AG08396 (cell line): ENCODE measurements at places on chromosomes 5 and 9.

GRCh38 chr9:84258371-84258770 is 82.2 kb downstream of the SLC28A3 start:
- DNase-seq, result no peak

- DNase-seq, result peak; percentile 41
Observed at GRCh38 chr9:4489562-4489918, 728 bp upstream of the SLC1A1 start.

GRCh38 chr5:86360801-86361200 is 256.9 kb upstream of the COX7C start:
- no peak for DNase-seq

DNA sequence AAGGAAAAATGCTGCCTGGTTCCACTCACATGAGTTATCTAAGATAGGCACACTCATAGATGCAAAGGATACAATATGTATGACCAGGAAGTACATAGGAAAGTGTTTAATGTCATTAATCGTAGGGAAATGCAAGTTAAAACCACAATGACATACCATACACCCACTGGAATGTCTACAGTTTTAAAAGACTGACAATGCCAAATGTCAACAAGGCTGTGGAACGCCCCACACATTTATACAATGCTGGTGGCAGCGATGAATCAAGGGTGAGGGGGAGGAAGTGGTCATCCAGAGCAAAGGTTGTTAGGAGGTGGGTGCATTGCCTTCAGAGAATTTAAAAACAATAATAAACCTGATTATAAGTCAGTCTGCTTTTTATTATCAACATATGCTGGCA is 437.8 kb downstream of the ARHGEF28 start:
- peak; percentile 9 for DNase-seq

DNA sequence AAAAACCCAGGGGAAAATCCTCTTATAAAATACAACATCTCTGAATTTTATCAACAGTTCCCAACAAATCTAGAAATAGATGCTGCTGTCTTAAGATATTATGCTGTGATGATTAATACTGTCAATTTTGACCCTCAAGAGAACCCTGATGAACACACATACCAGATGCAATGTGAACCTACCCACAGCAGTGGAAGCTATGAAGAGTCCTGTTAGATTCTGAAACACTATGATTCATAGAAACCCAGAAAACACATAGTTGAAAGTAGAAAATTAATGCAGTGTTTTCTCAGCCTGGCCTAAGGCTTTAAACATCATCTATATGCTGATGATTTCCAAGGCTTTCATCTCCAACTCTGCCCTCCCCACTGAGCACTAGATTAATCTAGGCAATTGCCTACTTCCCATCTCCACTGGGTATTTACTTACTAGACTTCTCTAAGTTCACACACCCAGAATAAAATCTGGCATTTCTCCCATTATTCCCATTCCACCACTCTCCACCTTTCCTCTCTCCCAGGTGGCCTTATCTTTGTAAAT is 296.2 kb downstream of the CTNND2 start:
- DNase-seq, result no peak

- no peak for DNase-seq
Observed at GRCh38 chr5:90484540-90484939, 9.9 kb downstream of the POLR3G start.

GRCh38 chr9:127203681-127204327 is 60.8 kb upstream of the GARNL3 start:
- no peak for DNase-seq

DNA sequence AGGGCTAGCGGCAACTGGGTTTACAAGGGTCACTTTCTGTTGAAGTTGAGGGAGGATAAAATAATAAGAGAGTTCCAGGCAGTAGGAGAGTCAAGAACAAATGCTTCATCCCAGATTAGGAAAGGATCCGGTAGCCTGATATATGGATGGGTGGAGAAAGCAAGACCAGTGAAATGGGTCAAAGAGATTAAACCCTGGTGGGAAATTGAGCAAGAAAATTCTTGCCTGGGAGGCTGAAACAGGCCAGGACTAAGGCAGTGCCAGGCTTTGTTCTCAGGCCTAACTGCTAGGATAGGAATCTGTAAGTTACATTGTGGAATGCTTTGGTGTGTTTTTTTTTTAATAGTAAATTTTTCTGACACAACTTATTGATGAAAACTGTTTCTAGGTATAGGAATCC is 257.4 kb upstream of the RFX3 start:
- DNase-seq, result no peak

DNA sequence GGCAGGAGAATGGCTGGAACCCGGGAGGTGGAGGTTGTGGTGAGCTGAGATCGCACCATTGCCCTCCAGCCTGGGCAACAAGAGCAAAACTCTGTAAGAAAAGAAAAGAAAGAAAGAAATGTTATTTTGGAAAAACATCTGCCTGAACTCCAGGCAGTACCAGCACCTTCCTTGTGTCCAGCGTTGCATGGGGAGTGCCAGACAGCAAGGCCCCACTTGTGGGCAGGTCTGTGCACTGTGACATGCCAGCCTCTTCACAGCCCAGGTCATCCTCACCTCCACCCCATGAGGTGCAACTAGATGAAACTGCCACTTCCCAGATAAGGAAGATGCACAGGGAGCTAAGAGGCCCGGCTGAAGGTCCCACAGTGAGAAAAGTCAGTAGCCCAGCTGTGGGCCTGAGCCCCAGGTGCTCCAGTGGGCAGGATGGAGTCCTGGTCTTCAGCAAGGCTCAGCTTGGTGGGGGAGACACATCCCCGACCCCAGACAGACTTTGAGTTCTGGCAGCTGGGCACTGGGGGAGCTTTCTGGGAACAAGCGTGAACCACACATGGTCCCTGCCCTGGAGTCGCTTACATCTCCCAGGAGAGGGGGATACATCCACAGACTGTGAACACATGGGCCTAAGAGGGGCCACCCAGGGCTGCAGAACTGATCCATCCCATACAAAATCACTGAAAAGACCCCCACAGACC is 146.9 kb upstream of the IER5L start:
- DNase-seq, result no peak

GRCh38 chr9:107078061-107078460 is 205.0 kb upstream of the RAD23B start:
- no peak for DNase-seq

GRCh38 chr5:36029914-36030313 is 36.8 kb downstream of the UGT3A2 start:
- no peak for DNase-seq

DNA sequence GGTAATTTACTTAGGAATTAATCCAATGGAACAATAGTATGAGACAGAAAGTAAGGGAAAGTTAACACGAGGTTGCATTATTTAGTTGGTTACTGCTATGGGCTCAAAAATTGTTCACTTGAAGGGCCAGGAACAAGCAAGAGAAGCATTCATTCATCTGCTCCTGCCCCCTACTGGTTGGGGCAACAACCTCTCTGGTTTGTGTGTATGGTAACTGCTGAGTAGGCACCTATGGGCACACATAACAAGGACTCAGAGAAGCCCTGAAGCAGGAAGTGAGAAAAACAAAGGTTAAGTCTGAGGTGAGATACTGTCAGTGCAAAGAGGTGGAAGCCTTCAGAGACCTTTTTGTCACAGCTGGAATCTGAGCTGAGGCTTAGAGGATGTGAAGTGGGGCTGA is 34.4 kb upstream of the RANBP6 start:
- DNase-seq, result no peak

DNA sequence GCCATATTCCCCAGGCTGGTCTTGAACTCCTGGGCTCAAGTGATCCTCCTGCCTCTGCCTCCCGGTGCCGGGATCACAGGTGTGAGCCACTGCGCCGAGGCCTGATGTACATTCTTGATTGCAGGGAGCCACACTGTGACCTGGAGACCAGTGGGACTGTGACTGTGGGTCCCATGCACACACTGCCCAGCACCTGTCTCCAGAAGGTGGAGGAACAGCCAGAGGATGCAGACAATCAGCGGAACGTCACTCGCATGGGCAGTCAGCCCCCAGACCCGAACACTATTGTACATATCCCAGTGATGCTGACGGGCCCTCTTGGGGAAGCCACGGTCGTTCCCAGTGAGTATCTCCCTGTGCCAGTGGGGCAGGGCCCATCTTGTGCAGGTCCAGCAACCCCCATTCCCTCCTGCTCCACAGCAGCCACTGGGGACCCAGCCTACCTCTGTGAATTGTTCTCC is 147.3 kb downstream of the CACNA1B start:
- no peak for DNase-seq

DNA sequence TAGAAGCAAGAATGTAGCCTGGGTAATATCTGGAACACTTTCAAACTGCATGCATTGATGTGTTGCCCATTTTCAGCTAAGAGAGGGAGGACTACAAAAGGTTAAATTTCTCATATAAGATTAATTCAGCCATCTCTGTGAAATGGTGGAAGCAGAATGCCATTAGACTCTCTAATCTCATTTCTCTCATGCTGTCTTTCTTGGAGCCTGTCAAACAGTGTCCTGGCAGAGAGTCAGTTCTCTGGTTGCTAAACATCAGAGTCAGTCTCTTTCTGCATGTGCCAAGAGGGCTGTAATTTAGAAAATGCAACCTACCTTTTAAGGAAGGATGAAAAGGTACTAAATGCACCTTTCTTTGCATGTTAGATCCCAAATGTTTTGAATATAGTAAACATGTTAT is 910 bp upstream of the GARNL3 start:
- no peak for DNase-seq

GRCh38 chr5:150486402-150487198 is 21.3 kb upstream of the NDST1 start:
- peak; percentile 47 for DNase-seq

DNA sequence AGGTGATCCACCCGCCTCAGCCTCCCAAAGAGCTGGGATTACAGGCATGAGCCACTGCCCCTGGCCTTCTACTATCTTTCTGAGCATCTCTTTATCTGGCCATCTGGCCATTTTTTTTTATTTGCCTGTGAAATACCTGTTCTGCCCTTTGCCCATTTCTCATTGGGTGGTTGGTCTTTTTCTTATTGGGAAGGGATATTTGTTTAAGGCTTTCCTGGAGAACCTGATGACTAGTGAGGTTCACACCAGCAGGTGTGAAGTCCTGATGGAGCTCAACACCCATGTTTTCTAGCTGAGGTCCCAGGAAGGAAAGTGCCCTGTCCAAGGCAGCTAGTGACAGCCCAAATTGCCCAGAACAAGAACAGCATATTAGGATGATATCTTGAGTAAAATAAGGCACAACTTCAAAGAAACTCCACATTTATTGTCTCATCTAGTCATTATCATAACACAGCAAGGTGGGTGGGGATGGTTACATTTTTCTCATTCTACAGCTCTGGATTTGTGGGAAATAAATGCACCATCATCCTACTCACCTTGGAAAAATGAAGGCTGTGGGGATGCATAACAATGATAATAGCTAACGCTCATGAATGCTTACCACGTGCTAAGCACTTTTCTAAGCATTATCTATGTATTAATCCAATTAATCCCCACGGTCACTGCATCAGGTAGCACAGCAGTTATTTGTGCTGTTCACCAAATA is 20.3 kb downstream of the SLC36A3 start:
- no peak for DNase-seq

GRCh38 chr5:149450199-149450598 is 71.1 kb upstream of the IL17B start:
- peak; percentile 82 for DNase-seq

DNA sequence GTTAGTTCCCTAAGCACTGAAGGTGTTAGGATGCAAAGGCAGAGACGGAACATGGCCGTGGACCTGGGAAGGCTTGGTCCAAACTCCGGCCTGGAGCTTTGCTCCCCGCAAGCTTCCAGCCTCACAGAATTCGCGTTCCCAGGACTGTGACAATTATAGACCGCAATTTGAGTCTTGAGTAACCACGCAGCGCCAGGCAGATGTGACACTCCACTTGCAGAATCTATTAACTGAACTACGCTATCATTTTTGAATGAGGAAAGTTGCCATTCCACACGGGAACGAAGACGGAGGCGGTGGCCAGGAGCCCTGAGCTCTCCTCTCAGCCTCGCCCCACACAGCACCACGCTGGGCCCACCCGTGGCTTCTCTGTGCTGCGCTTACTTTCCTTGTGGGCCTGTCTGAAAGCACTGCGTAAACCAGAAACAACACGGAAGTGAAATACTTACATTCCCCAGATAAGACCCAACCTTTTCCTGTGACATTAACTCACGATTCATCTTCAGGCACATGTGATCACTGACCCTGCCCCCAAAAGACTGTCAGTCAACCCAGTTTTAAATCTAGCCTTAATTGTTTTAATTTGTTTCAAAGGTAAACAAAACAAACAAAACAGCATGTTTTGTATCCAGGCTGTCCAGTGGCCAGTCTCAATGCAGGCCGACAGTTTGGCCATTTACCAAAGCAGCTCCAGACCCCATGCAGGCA is 16.1 kb upstream of the COL5A1 start:
- DNase-seq, result no peak

- DNase-seq, result no peak
Observed at GRCh38 chr9:116990592-116990991, 303.5 kb downstream of the TRIM32 start.

GRCh38 chr5:135825373-135826220 is 8.9 kb upstream of the SLC25A48 start:
- no peak for DNase-seq

DNA sequence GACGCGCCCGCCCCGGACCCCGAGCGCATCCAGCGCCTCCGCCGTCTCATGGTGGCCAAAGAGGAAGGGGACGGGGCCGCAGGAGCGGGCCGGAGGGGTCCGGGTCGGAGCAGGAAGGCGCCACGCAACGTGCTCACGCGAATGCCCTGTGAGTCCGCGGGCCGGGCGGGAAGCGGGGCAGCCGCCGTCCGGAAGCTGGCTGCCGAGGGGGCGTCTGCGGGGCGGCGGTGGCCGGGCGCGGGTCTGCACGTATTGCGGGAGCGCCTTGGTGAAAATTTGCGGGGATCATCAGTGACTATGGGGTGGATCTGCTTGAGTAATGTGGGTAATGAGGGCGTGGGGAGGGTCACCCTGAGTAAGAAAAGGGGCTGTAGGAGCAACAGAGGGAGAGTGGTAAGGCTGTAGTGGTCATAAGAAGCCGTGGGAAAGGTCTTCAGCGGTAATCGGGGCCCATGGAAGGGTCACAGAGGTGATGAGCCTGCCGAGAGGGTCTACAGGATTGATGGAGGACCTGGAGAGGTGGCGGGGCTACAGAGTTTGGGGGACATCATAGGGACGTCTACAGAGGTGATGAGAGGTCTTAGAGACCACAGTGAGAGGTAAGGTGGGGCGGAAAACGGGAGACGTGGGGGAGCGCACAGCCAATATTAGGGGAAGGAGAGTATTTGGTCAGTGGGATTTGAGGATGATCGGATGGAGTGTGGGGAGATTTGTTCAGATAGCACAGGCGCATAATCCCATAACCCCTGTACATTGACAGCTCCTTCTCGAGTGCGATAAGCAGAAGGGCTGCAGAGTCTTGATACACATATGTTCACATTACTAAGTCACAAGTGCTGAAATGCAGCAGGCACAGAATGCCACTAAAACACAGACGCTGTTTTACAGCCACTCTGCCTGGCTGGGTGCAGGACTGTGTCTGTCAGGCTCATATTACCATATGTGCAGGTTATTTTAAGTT is 819 bp downstream of the LSM11 start:
- peak; percentile 35 for DNase-seq
